Uterus (tissue), 4 donors: ENCODE measurements at places on chromosomes 2 and 18.

DNA sequence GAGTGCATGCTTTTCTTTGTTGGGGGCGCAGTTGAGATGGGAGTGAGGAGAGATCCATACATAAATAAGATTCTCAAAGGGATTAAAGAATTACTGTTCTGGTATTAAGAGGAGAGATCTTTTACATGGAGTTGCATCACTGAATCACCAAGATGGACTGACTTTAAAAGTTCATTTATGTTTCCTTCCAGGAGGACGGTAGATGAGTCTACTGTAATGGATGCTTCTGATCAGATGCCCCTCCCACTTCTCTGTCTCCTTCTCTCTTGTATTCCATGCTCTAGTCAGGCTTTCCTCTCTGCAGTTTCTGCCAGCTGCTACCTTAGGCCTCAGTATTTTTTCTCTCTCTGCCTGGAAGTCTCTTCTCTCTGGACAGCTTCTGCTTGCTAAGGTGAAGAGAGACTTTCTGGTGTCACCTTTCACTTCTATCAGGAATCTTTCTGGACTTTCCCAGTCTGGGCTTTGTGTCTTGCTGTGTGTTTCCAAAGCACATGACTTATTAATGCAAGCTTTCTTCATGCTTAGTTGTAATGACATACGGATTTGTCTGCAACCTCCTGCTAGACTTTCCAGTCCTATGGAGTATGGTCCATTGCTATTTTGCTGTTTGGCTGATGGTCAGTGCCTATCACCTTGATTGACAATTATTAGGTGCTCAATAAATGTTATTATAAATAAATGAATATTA lies 23.6 kb downstream of the FAM171B start:
- no peak for DNase-seq

- no peak for DNase-seq
These were observed 91.2 kb upstream of the TMEM18 start for GRCh38 chr2:768451-768850.

DNA sequence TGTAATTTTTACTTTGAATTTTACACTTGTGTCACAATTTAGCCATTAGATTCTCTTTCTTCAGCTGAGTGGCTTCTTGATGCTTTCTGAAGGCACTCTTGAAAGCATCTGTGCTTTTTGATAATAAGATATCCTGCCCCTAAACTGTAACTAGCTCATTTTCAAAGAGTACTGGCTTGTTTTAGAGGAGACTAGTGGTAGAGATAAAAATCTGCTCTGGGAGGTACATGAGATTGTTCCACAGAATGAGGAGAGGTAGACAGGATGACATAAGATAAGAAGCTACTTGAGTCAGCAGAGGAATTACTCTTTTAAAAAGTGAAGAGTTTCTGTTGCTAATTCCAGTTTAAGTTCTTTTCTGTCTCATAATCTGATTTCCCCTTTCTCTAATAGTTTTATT lies 10.6 kb downstream of the PLEKHB2 start:
- DNase-seq = no peak

DNA sequence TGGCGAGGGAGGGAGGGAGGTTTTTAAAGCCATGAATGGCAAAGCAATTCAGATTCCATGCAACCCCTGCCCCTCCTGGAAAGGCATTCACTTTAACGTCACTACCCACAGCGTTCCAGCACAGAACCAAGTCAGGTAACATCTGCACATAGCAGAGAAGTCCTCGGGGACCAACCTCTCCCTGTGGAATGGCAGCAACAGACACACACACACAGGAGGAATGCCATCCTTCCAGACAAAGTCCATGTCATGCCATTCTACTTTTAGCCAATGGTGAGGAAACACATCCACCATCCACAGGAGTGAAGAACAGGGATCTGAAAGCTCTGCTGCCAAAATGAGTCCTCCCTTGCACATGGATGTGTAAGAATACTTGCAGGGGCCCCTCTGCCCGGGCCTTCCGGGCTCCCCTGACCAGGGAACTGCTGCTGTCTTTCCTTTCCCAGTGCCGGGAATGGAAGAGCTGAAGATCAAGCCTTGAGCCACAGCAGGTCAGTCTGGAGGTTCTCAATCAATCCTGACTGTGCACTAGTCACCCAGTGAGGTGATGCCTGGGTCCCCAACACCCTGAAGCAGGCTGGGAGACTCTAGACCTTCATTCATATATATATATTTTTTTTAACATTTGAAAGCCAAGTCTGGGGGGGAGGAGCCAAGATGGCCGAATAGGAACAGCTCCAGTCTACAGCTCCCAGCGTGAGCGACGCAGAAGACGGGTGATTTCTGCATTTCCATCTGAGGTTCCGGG lies 63.7 kb downstream of the UXS1 start:
- no peak for DNase-seq

DNA sequence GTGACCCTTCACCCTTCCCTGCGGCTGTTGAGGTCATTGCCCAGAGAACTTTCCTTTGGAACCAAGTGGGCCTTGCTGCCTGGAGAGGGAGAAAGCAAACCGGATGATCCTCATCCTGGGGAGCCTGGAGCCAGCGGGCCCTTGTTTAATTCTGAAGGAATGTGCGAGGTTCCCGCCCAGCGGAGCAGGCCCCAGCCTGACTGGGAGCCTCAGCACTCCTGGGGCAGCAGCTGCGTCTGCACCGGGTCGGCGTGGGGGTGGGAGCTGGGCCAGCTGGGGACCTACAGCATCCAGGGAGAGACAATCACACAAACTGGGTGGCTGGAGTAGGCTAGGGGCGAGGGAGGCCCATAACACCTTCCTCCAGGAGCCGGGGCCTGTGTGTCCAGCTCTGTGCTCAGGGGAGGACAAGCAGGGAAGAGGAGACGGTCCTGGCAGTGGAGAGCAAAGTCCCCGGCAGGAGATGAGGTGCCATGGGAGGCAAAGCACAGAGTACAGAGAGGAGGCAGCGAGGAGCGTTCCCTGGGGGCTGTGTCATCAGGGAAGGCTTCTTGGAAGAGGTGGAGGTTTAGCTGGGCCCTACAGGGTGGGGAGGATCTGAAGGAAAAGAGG lies 61.9 kb upstream of the HAAO start:
- peak; percentile 76 for DNase-seq

- no peak for DNase-seq
These were observed 29.6 kb downstream of the ARL4C start for GRCh38 chr2:234467289-234467688.
